HS-5 (cell line): ENCODE measurements at places on chromosomes 1 and 21.

- no peak for DNase-seq
Observed at GRCh38 chr1:233111731-233112130, 161.3 kb downstream of the NTPCR start.

- no peak for DNase-seq
Observed at GRCh38 chr1:239212811-239213220, 173.6 kb upstream of the CHRM3 start.

- no peak for DNase-seq
Observed at GRCh38 chr1:68210027-68210426, 22.3 kb downstream of the WLS start.

GRCh38 chr1:167471568-167471967 lies 46.8 kb downstream of the CD247 start:
- DNase-seq = no peak

GRCh38 chr1:168621356-168621755 lies 45.0 kb downstream of the XCL1 start:
- DNase-seq = no peak

DNA sequence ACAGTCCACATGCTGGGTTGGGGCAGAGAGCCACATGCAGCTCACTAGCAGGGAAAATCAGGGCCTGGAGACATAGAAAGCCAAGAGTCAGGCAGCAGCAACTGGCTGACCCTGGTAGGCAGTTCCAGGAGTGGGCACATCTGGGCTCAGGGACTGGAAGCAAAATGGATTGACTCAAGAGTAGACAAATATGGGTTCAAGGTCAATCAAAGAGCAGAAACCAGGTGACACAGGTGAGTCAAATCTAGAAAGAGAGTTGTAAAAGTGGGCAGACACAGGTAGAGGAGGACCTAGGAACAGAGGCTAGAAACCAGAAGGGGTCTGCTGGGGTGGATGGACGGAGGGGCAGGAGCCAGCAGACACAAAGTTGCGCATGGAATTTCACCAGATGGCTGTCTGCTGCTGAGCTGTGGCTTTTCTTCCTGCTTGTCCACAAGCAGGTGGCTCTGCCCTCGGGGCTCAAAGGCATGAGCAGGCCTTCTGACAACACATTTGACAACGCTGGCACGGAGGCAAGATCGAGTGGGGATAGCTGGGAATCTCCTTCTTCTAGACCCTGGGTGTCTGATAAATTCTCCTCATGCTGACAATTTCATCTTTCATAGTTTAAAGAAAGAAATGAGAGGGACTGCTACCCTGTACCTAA lies 40.8 kb upstream of the IGSF3 start:
- DNase-seq = no peak

GRCh38 chr1:204464701-204465100 lies 29.9 kb downstream of the PIK3C2B start:
- no peak for DNase-seq

DNA sequence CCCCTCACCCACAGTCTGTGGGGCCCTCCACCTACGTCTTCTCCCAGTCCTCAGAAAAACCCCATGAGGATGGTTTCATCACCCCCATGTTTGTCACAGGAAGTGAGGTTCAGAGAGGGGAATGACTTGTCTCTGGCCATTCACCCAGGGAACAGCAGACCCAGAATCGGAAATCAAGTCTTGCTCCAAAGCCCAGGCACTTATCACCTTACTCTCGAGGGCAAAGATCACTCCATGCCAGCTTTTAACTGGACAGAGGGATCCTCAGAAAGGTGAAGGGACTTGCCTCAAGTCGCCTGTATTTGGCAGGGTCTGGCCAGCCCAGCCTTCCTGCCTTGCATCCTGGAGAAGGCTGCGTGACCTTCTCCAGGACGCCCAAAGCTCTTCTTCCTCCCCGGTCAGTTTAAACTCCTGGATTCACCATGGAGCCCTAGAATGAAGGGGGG lies 57.9 kb upstream of the SSBP3 start:
- DNase-seq = no peak

- no peak for DNase-seq
Observed at GRCh38 chr1:6245086-6245868, 1.3 kb downstream of the HES3 start.

GRCh38 chr1:51313268-51313852 lies 17.0 kb downstream of the TTC39A start:
- no peak for DNase-seq

GRCh38 chr1:48105165-48105564 lies 108.0 kb upstream of the TRABD2B start:
- no peak for DNase-seq

GRCh38 chr1:201023517-201023902 lies at the start of gene KIF21B:
Gene KIF21B (minus strand): TSS chr1:201023714. CDS start chr1:201023383, 331 bp downstream.
- no peak for DNase-seq

DNA sequence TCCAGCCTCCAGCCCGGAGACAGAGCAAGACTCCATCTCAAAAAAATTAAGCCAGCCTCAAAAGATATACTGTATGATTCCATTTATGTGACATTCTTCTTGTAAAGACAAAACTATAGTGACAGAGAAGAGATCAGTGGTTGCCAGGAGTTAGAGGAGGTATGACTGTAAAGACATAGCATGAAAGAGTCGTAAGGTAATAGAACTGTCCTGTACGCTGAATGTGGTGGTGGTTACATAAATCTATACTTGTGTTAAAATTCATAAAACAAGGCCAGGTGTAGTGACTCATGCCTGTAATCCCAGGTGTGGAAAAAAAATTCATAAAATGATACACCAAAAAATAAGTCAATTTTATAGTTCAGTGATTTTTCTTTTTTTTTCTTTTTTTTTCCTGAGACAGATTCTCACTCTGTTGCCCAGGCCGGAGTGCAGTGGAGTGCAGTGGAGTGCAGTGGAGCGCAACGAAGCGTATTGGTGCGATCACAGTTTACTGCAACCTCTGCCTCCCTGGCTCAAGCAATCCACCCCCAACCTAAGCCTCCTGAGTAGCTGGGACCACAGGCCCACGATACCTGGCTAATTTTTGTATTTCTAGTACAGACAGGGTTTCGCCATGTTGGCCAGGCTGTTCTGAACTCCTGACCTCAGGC lies 84.9 kb upstream of the CXADR start:
- DNase-seq = no peak

GRCh38 chr1:150568594-150568966 lies 10.8 kb downstream of the MCL1 start:
- no peak for DNase-seq

DNA sequence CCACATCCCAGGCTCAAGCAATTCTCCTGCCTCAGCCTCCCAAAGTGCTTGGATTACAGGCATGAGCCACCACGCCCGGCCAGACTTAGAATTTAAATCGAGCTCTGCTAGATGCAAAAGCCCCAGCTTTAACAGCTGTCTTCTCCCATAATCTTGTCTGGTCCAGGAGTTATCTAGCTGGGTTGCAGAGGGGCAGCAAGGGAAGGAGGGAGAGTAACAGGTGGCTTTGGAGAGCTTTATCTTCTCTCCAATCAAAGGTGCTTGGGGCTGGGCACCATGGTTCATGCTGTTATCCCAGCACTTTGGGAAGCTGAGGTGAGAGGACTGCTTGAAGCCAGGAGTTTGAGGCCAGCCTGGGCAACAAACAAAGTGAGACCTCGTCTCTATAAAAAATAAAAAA lies 3.9 kb downstream of the RHBG start:
- DNase-seq = no peak

DNA sequence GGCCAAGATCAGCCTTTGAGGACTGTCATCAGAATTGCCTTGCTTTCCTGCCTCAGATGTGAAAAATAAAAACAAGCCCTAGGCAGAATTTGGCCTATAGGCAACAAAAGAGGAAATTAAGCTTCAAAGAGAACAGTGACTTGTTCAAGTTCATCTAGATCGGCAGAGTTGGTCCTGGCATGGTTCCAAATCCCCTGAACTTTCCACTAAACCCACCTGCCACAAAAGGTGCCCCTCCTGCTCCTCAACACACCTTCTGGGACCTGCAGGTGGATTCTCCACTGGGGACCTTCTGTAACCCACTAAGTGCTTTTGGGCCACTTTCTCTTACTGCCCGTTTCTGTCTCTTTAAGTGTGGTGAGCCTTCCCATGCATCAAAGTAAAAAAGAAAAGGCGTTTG lies 42.5 kb upstream of the LRRN2 start:
- DNase-seq = no peak

GRCh38 chr21:29797155-29797554 lies 142.6 kb downstream of the GRIK1 start:
- DNase-seq = no peak
